Body of pancreas (tissue), 4 donors: ENCODE measurements at places on chromosomes 12 and 14.

GRCh38 chr14:93263416-93263815, 56.4 kb downstream of the UBR7 start:
- no peak for DNase-seq

GRCh38 chr14:25909045-25909747, 688.6 kb downstream of the NOVA1 start:
- no peak for DNase-seq

GRCh38 chr14:23432102-23432925, 3.1 kb downstream of the MYH7 start:
- no peak for DNase-seq

DNA sequence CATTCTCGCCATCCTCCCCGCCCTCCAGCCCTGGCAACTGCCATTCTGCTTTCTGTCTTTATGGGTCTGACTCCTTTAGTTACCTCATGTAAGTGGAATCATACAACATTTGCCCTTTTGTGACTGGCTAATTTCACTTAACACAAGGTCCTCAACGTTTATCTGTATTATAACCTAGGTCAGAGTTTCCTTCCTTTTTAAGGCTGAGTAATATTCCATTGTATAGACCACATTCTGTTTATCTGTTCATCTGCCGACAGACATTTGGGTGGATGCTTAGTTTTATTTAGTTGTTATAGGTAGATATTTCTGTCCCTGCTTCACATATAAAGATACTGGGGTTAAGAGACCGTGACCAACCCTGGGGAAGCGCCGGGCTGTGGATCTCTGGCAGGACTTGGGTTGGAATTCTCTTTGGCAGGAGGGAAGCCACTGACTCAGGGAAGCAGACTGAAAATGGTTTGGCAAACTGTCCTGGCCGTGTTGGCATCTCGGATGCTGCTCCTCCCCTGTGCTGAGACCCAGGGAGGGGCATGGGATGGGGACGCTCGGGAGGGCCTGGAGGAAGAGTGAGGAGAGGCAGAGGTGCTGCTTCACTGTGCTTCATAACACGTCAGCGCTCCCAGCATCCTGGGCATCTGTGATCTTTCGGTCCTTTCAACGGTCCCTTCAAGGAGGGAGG, 38.9 kb downstream of the TEAD4 start:
- DNase-seq: no peak

DNA sequence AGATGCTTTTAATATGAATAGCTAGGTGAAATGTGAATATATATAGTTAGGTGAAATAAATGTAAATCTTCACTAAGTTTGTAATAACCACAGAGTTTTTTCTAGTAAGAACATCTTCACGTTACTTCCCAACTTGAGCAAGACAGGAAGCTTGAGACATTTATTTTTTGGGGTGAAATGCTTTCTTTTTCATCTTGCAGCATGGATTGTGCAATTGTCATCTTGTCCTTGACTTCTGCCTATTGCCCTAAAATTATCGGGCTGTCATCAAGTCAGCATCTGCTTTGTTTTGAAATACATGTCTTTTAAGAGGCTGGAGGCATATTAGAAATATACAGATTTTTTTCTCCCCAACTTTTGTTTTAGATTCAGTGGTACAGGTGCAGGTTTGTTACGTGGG, 433.9 kb downstream of the PCNX1 start:
- peak; percentile 26 for DNase-seq

GRCh38 chr12:14774074-14774905, 29.0 kb downstream of the WBP11 start:
- peak; percentile 98 for DNase-seq

GRCh38 chr12:84186433-84186832, 726.2 kb downstream of the SLC6A15 start:
- DNase-seq: no peak

GRCh38 chr14:85764822-85765221, 234.9 kb downstream of the FLRT2 start:
- DNase-seq: peak; percentile 17

DNA sequence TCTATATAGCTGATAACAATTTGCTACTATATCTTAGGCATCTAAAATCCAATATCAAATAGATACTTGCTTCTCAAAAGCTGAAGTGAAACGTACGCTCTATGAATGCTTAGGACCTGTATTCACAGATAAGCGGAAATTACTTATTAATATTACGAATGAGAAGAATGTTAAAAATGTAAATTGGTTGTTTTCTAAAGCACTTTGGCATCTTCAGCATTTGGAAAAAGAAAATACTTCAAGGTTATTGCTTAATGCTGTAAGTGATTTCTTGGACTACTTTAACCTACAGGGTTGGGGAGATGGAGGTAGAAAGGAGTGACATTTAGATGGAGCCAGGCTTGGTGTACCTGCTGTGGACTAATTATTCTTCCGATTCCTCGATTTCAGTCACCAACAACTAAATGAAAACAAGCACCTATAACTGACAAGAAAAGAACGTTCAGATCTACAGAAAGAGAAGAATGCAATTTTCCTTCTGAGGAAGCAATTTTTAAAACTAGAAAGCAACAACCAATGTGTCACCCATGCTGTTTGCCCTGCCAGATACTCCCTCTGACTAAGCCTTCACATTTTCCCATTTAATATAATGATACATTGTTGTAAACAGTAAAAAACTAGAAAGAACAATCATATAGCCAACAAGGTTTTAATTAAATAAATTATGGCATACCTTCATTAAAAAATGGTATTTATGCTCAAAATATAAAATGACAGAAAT, 49.3 kb downstream of the SLC25A21 start:
- no peak for DNase-seq

DNA sequence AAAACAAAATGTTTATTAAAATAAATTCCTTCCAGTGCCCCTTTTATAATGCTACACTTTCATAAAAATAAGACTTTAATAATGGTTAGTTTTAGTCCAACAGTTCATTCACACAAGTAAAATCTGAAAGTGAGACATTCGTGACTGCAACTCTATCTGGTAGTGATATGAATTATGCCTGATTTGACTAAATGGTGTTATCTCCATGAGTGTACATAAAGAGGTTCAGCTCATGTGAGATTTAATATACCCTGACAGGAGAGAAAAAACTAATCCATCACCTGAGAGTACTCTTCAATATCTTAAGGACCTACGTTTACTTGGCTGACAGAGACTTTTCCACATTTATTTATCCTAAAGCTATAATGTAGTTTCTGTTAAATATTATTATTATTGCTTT, 34.0 kb downstream of the ERO1A start:
- no peak for DNase-seq

- peak; percentile 64 for DNase-seq
These were observed 121.7 kb downstream of the PPM1H start for GRCh38 chr12:62813031-62813829.

- DNase-seq: no peak
These were observed 34.1 kb downstream of the AP5M1 start for GRCh38 chr14:57302883-57303282.

DNA sequence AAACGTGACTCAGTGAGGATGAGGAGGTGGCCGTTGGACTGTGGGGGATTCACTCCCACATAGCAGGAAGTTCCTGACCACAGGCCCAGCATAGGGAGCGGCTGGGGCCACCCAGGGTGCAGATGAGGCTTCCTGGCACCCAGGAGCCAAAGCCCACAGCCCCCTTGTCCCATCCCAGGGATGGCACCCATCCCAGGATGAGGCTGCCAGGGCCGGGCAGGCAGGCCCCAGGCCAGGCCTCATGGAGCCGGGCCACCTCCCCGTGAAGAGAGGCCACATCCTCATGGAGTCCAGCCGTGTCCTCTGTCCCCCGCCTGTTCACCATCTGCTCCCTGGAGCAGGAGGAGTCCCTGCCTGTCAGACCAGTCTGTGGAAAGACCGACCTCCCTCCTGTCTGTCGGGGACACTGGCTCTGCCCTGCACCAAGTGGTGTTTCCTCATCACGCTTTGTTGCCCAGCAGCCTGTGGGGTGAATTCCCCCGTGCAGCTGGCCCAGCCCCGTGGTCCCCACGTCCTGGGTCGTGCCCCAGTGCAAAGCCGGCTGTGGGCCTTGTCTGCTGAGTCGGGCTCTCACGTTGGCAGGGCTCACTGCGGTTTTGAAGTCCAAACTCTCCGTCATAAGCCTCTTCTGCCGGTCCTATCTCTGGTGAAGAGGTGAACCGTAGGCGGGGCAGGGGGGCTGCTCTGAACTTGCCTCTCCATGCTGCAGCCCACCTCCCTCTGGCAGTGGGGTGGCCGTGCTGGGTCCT, 24.5 kb downstream of the MMP17 start:
- no peak for DNase-seq

GRCh38 chr12:124326871-124327270, 32.0 kb downstream of the RFLNA start:
- DNase-seq: no peak
